H1 (cell line): ENCODE measurements at places on chromosomes 5 and 9.

- no peak for DNase-seq
Observed at GRCh38 chr5:31993165-31993961, 180.8 kb downstream of the GOLPH3 start.

DNA sequence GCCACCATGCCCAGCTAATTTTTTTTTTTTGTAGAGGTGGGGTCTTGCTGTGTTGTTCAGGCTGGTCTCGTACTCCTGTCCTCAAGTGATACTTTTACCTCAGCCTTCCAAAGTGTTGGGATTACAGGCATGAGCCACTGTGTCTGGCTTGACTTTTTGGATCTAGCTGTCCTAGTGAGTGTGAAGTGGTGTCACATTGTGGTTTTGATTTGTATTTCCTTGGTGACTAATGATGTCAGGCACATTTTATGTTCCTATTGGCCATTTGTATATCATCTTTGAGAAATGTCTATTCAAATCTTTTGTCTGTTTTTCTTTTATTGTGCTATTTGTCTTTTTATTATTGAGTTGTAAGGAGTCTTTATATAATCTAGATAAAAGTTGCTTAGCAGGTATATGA lies 53.5 kb upstream of the MCCC2 start:
- no peak for DNase-seq

GRCh38 chr9:3342159-3342777 lies 183.5 kb downstream of the RFX3 start:
- DNase-seq = no peak

DNA sequence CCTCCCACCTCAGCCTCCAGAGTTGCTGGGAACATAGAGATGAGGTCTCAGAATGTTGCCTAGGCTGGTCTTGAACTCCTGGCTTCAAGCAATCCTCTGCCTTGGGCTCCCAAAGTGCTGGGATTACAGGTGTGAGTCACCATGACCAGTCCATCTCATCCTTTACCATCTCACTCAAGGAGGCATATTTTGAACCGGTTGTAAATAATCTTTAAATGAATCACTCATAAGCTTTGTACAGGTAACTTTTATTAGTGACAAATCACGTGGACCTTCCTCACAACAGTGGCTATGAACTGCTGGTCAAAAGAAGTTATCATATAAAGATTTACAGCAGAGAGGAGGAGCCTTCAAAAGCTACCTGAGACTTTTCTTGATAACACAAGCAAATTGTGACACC lies 70.7 kb downstream of the RFK start:
- no peak for DNase-seq

DNA sequence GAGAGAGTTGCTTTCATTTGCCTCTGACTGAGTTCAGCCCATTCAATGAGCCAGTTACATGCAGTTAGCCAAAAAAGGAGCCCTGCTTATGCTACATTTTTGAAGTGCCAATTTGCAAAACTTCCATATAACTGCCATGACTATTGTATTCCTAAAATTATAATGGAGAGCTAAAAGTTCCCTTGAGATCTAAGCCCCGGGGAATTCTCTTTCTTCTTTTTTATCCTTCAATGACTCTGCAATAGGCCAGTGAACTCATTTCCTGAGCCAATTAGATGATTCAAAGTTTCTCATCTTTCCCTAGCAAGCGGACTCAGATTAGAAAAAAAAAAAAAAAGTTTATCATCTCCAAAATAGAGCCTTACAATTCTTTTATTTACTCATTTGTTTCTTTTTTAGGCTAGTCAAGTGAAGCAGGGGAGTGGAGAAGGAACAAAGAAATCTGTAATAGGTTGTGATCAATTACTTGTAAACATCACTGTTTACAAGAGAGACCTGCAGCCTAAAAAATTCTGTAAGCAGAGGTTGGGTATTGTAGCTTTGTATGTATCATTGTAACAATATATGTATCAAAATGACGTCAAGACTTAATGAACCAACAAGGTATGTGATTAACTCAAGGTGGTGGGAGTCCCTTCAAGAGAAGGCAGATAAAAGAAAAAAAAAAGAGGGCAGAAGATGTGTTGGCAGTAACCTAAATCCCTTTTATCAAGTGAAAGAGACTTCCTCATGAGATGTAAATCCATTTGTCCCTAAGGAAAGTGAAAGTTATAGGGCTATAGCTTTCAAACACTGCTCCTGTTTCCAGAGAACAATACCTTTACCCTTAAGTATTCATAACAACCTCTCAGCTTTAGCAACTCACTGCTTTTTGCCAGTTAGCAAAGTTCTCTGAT lies 48.7 kb upstream of the HOMER1 start:
- no peak for DNase-seq

GRCh38 chr5:12910641-12911040 lies 1006.4 kb upstream of the CTNND2 start:
- no peak for DNase-seq

- DNase-seq = no peak
Observed at GRCh38 chr9:84671586-84672521, 2.3 kb downstream of the NTRK2 start.

DNA sequence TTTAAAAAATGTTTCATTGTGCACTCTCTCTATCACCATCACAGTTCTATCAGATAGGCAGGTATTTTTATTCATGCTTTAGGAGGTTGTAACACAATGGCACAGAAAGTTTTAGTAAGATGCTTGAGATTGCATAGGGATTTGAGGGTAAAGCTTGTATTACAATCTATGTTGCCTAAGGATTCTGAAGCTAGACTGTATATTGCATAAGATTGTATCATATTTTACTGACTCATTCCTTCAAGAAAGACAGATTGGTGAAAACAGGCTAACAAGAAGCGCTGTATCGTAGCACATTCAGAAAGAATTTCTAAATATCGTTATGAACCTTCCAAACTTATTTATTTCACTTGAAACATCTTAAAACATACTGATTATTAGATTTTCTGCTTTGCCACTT lies 577.7 kb downstream of the EBF1 start:
- DNase-seq = no peak

GRCh38 chr5:62042007-62042406 lies 264.0 kb upstream of the KIF2A start:
- DNase-seq = no peak

DNA sequence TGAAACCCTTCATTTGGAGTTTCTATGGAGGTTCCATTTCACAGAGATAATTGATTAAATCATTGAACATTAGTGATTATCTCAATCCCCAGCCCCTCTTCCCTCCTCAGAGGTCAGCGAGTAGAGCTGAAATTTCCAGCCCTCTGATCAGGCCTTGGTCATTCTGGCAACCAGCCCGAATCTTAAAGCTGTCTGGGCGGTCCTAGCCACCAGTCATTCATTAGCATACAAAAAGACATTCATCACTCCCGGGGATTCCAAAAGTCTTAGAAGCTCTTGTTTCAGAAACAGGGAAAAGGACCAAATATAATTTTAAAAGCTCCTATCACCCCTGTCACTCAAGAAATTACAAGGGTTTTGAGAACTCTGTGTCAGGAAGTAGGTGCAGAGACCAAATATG lies 41.3 kb downstream of the ZNF474 start:
- DNase-seq = no peak

DNA sequence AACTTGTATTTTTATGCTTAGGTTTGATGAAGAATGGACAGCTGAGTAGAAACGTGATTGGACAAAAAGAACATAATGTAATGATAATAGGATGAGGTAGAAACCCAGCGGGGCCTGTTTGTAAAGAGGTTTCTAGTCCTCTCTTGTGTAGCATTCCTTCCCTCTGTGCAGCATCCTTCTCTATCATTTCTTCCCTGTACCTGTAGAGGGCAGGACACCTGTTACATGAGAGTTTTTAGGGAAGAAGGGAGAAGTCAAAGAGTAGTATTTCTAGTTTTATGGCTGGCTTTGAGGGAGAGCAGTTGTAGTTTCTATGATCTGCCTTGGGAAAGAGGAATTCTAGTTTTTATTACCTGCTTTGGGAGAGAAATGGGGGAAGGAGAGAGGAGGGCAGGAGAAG lies 162.1 kb upstream of the FST start:
- no peak for DNase-seq
